ENCODE measurements at places on chromosomes 7 and 10.

- DNase-seq: no peak
Observed at GRCh38 chr7:156496363-156496769, 144.2 kb upstream of the RNF32 start.

GRCh38 chr7:30281791-30282190 lies 2.6 kb upstream of the ZNRF2 start:
- no peak for DNase-seq

DNA sequence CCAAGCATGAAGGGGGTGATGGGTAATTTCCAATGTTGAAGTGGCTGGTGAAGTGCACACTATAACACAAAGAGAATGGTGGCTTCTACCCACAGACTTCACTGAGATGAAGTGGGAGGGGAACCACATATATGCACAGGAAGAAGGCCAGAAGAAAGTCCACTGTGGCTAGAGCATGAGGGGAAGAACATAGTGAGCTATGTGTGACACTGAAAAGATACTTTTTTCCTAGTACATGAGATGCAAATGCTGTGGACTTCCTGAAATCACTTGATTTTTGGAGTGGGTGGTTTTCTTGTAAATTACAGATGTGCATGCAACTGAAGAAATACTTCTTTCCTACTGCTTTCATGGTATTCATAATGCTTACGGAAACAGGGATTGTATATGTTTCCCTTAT lies 115.6 kb upstream of the PHYHIPL start:
- DNase-seq: no peak

DNA sequence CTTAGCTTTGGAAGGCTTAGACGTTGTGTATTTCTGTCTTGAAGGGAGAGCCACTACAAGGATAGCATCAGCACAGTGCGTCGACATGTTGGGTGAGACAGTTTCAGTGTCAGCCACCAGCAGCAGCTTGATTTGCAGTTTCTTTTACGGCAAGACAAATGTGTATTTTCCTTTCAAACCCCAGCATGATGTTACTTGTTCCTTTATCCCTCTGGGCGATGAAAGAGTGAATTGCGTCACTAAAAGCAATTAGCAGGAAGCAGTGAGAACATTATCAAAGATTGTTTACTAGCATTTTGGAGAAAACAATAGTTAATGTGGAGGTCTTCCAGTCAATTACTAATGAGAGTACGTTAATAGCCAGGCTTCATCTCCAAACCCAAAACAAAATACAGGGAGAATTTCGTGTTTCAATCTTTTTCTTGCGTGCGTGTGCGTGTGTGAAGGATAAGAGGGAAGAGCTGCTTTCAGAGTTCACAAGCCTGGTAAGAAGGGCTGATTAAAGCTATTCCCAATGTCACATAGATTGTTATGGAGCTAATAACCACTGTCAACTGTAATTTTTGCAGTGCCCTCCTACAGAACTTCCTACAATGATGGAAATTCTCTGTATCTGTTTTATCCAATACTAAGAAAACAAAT lies 157.1 kb upstream of the AOAH start:
- no peak for DNase-seq

- DNase-seq: no peak
Observed at GRCh38 chr7:127885843-127886242, 145.4 kb downstream of the LRRC4 start.

Data from activated CD8-positive, alpha-beta memory T cell treated with anti-CD3 and anti-CD28 coated beads for 1 hour (primary cell).